Daoy (cell line): ENCODE measurements at places on chromosomes 5 and 9.

DNA sequence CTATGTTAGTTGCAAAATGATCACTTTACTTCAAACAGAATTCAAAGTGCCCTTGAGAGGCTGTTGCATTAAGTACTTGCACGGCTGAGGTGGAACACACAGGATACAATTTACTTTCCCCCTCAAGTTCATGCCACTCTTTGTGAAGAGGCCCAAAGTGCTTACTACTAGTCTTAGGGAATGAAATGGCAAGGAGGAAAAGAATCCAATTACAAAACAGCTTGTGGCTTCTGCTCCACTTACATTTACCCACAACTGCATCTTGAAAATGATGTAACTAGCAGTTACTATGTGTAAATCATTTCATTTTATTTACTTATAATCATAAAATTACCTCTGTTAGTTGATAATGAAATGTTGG lies 14.6 kb downstream of the FOXD1 start:
- no peak for DNase-seq

- DNase-seq = no peak
Observed at GRCh38 chr9:90065851-90066250, 461.0 kb downstream of the GADD45G start.

- no peak for DNase-seq
Observed at GRCh38 chr9:79240774-79241173, 331.0 kb upstream of the TLE4 start.

GRCh38 chr9:33721674-33722358 lies 73.5 kb upstream of the PRSS3 start:
- peak; percentile 89 for DNase-seq

- DNase-seq = no peak
Observed at GRCh38 chr9:4020755-4021296, 279.0 kb downstream of the GLIS3 start.

GRCh38 chr5:134526483-134527155 lies 1.1 kb downstream of the JADE2 start:
- peak; percentile 57 for DNase-seq

DNA sequence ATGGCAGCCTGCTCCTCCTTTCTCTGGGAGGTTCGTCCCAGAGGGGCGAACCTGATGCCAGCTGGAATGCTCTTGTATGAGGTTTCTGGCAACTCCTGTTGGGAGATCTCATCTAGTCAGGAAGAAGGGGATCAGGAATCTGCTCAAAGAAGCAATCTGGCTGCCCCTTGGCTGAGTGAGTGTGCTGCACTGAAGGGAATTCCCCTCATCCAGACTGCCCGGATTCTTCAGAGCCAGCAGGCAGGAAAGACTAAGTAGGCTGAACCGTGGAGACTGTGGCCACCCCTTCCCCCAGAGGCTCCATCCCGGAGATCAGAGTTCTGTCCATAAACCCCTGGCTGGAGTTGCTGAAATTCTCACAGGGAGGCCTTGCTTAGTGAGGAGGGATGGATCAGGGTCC lies 476.0 kb downstream of the CSNK1G3 start:
- peak; percentile 7 for DNase-seq

- peak; percentile 68 for DNase-seq
Observed at GRCh38 chr5:133552925-133553525, 59.3 kb downstream of the FSTL4 start.

DNA sequence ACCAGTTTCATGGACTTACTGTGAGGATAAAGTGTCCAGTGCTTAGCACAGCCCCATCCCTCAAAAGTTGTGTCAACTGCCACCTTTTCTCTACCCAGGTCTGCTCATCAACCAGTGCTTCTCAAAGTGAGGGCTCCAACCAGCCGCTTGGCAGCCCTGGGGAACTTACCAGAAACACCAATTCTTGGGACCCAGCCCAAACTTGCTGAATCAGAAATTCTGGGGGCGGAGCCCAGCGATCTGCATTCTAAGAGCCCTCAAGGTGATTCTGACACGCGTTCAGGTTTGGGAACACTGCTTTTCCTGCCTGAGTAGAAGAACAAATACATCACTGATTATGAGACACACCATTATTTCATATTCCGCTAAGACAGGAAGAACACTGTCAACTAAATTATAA lies 132.0 kb downstream of the NSG2 start:
- DNase-seq = no peak

DNA sequence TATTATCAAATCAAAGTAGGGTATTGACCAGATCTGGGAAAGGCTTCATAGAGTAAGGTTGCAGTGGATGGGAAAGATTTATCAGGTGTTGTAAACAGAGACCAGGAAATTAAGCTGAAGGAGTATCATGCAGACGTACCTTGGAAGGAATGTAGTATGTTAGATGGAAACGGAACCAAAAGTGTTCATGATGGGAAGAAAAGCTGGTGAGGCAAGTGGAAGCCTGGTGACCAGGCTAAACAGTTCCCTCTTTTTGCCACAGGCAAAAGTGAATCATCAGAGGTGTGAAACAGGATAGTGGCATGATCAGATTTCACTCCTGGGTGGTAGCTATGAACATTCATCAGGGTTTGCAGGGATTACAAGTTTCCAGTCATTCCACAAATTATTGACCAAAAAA lies 780.1 kb upstream of the DMAC1 start:
- peak; percentile 73 for DNase-seq

DNA sequence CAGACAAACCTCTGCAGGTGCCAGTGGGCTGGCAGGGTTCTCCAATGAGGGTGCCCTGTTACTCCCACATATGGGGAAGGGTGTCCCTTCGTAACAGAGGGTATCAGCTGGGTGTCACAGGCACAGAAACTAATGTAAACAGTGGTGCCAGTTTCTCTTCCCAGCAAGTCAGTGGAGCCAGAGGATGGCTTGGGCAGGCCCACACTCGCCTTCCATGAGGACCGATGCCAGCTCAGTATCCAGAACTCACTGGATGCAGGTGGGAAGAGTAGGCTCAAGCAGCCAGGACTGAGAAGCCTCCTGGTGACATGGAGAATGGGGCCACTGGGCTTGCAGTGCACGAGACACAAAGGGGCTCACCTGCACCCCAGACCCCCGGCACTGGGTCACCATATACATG lies 30.4 kb downstream of the FSTL4 start:
- DNase-seq = no peak
